ENCODE measurements at places on chromosomes 3 and 15.
A peak's percentile ranks its signal among the peaks of the same experiment; 100 is the strongest.

DNA sequence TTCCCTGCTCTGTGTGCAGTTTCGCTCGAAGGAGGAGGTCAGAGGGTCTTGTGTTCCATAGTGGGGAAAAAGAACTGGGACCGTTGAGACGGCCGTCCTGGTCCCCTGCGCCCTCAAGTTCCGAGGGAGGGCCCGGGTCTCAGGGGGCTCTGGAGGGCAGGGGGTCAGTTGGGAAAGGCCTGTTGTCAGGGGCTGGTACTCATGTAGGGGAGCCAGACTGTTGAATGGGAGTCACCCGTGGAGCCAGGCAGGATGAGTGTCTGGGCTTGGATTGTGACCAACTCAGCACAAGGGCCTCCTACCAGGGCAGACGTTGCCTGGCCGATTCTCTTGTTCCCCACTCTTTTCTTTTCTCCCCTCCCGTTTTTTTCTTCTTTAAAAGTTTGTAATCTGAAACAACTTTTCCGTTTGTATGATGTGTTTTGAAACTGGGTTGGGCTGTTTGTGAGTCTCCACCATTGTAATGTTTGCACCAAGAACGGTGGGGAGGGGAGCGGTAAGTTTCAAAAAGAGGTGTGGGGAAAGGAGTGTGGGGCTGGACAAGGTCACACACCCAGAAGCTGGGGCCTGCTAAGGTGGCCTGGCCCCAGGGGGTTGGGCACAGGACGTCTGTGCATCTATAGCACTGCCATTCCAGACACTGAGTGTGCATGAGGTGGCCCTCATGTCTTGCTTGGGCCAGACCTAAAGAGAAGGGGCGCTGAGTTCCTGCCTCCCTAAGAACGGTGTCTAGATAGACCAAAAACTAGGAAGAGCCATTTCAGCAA, 1.1 kb downstream of the CMTM7 start:
- H3K4me1 ChIP-seq, result peaks cover 52% of the 10 kb centered on the region
- H3K27ac ChIP-seq, result peak overlapping the region; percentile 96
- H3K4me3 ChIP-seq, result peak overlapping the region; percentile 92
- H3K27me3 ChIP-seq, result no peaks in the 10 kb centered on the region
- no peak for DNase-seq

DNA sequence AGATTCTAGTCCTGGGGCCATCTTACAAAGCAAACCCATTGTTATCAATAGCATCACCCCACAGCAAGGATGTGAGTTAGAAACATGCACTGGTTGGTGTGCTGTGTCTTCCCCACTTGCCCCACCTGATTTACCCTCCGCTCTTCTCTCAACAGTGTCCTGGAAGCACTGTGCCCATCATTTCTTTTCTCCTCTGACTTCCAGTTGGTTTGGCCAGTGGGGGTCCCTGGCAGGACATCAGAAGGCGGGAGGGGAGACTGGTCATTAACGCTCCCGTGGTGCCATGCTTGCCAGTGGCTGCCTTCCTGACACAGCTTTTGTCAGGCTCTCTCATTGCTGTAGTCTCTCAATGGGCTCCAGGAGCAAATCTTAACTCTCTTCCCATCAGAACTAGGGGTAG, 11.5 kb upstream of the BUB1B start:
- no peaks in the 10 kb centered on the region for H3K27me3 ChIP-seq
- no peaks in the 10 kb centered on the region for H3K36me3 ChIP-seq
- no peaks in the 10 kb centered on the region for H3K4me1 ChIP-seq
- no peak overlapping the region for H3K27ac ChIP-seq

GRCh38 chr15:73338058-73338457, 30.7 kb downstream of the HCN4 start:
- no peak overlapping the region for H3K4me3 ChIP-seq
- H3K27ac ChIP-seq, result no peak overlapping the region
- H3K4me1 ChIP-seq, result no peaks in the 10 kb centered on the region
- peaks cover 54% of the 10 kb centered on the region for H3K27me3 ChIP-seq

DNA sequence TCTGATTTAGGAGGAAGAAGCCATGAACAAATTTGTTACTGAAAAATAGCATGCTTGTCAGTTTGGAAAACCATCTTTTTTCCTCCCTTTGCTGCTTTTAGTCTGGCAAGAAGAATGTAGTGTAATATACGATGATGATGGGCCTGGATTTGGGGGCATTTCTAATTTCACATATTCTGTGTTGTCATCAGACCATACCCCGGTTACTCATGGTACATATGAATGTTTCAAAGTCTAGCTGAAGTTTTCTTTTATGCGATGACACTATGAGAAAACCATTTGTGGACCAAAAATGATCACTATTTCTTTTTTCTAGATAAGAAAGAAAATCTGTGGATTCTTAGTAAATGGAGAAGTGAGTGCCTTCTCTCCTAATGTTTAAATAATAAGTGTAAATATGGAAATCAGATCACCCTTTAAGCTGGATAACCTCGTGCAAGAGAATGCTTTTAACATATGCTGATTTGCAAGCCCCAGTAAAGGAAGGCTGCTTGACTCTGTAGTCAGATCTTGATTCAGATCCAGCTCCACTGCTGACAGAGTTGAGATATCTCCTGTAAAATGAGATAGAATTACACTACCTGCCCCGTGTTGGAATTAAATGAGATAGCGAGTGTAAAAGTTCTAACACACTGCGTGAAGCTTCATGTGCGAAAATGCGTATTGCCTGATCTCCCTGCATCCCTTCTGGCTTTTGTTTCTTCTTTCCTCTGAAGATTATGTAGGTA, 3.0 kb downstream of the MEF2A start:
- peaks cover 31% of the 10 kb centered on the region for H3K4me1 ChIP-seq
- H3K27me3 ChIP-seq, result no peaks in the 10 kb centered on the region
- no peak overlapping the region for H3K27ac ChIP-seq
- peaks cover 12% of the 10 kb centered on the region for H3K36me3 ChIP-seq
- H3K4me3 ChIP-seq, result no peak overlapping the region

DNA sequence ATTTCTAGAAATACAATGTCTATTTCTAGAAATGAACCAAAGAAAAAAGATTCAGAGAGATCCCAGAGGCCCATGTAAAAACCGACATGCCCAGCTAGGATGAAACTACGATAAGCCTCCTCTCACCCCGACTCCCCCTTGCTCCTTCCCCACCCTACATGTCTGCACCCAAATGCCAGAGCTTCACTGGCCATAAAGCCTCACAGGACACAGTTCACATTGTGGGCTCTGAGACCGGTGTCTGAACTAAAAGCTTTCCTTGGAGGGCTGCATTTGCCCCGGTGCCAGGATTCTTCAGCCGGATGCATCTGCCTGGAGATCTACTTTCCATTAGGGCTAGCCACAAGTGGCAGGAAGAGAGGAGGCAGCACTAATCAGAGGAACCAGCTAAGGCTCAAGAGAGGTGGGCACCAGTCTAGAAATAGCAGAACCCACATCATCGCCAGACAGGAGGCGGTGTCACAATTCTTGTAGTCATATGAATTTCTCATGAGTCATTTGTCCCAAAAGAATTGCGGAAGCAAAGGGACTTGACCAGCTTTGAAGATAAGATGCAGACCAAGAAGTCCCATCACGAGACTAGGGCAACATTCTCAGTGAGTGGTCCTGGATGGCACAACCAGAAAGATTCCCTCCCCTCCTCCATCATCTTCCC, 353.6 kb downstream of the NTRK3 start:
- no peak overlapping the region for H3K4me3 ChIP-seq
- DNase-seq, result no peak
- peaks cover 7% of the 10 kb centered on the region for H3K27me3 ChIP-seq
- H3K27ac ChIP-seq, result no peak overlapping the region
- H3K4me1 ChIP-seq, result no peaks in the 10 kb centered on the region
- H3K36me3 ChIP-seq, result no peaks in the 10 kb centered on the region

- peaks cover 53% of the 10 kb centered on the region for H3K27me3 ChIP-seq
- DNase-seq, result no peak
- no peak overlapping the region for H3K4me3 ChIP-seq
- no peak overlapping the region for H3K27ac ChIP-seq
- H3K4me1 ChIP-seq, result no peaks in the 10 kb centered on the region
- H3K36me3 ChIP-seq, result no peaks in the 10 kb centered on the region
These were observed 78.5 kb upstream of the LARS2 start for GRCh38 chr3:45309876-45310275.

DNA sequence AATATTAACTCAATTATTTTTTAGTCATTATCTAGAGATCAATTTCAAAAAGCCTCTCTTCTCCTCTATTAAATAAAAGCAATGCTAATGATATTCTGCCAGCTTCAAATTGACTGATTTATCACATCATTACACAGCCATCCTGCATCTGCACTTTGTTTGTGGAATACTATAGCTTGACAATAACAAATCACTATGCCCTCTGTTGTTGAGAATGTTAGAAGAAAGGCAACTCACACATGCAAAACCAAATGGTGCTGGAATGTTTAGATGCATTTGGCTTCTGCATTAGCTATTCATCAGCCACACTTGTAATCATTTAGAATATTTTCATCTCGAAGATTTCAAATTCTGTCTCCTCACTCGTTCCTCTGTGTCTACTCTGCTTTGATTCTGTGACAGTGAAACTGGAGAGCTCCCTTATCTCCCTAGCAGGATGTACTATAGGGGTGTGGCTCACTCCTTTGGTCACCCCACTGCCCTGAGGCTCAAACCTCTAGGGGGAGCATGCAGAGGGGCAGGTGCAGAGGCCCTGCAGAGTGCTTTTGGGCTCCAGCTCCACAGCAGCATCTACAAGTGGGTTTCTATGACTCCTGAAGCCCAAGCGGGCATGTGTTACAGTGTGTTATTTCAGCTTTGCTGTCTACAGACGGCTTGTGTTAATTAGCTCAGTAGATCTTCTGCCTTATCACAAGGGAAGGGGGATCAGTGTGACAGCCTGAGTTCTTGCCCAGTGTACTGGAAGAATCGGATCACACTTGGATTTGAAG, 454.1 kb upstream of the BCHE start:
- no peak for DNase-seq
- no peaks in the 10 kb centered on the region for H3K27me3 ChIP-seq
- no peak overlapping the region for H3K27ac ChIP-seq
- H3K4me1 ChIP-seq, result no peaks in the 10 kb centered on the region
- H3K4me3 ChIP-seq, result no peak overlapping the region
- H3K36me3 ChIP-seq, result no peaks in the 10 kb centered on the region

GRCh38 chr3:125051715-125052581, 3.8 kb downstream of the HEG1 start:
- H3K27ac ChIP-seq, result peak overlapping the region; percentile 97
- H3K4me3 ChIP-seq, result peak overlapping the region; percentile 99
- no peaks in the 10 kb centered on the region for H3K27me3 ChIP-seq

GRCh38 chr3:132871956-132872355, 149.7 kb upstream of the NPHP3 start:
- peaks cover 19% of the 10 kb centered on the region for H3K27me3 ChIP-seq
- H3K27ac ChIP-seq, result no peak overlapping the region
- no peak for DNase-seq
- no peaks in the 10 kb centered on the region for H3K4me1 ChIP-seq

GRCh38 chr3:176401211-176401610, 796.1 kb downstream of the TBL1XR1 start:
- no peaks in the 10 kb centered on the region for H3K27me3 ChIP-seq
- no peaks in the 10 kb centered on the region for H3K36me3 ChIP-seq
- H3K4me1 ChIP-seq, result no peaks in the 10 kb centered on the region
- DNase-seq, result no peak

GRCh38 chr3:159733194-159733860, 255.3 kb upstream of the IL12A start:
- H3K27me3 ChIP-seq, result peaks cover 6% of the 10 kb centered on the region
- H3K4me1 ChIP-seq, result no peaks in the 10 kb centered on the region
- no peak overlapping the region for H3K27ac ChIP-seq
- H3K36me3 ChIP-seq, result no peaks in the 10 kb centered on the region
- H3K4me3 ChIP-seq, result no peak overlapping the region
- no peak for DNase-seq

- H3K27ac ChIP-seq, result no peak overlapping the region
- peaks cover 71% of the 10 kb centered on the region for H3K27me3 ChIP-seq
- no peaks in the 10 kb centered on the region for H3K36me3 ChIP-seq
- no peaks in the 10 kb centered on the region for H3K4me1 ChIP-seq
- no peak overlapping the region for H3K4me3 ChIP-seq
- DNase-seq, result no peak
These were observed 17.4 kb upstream of the NPTN start for GRCh38 chr15:73650416-73651126.

DNA sequence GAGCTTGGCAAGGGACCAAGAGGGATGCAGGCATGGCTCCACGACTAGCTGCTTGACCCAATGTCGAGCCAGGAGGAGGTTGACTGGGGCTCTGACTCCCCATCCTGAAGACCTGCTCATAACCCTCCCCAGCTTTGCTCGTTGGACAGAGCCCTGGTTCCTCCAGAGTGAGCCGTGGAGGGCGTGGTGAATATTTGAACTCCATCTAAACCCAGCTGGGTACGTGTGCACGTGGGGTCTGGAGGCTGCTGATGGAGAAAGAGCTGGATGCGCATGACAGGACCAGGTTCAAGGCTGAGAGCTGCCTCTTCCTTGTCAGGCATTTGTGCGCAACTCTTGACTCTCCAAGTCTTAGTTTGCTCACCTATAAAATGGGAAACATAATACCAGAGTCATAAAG, 282.8 kb downstream of the TLE3 start:
- no peak for DNase-seq
- H3K27me3 ChIP-seq, result peaks cover 42% of the 10 kb centered on the region
- H3K4me1 ChIP-seq, result no peaks in the 10 kb centered on the region

DNA sequence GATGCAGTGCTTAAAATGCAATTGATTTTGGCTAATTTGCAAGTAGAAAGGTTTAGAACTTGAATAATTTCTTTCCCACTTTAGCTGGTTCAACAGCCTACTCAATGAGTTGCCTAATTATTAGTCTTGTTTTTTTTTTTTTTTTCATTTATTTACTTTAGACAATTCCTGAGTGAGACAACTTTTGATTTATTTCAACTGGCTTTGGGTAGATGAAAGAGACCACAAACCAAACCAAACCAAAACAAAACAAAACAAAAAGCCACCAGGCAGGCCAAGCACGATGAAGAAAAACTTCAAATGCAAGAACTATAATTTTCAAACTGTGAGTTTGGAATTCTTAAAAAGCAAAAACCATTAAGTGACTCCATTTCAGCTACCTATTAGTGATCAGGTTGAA, 469.9 kb downstream of the GBE1 start:
- DNase-seq, result no peak
- H3K27ac ChIP-seq, result no peak overlapping the region
- H3K36me3 ChIP-seq, result no peaks in the 10 kb centered on the region
- H3K4me3 ChIP-seq, result no peak overlapping the region

- no peaks in the 10 kb centered on the region for H3K27me3 ChIP-seq
- H3K27ac ChIP-seq, result no peak overlapping the region
- no peak overlapping the region for H3K4me3 ChIP-seq
These were observed 81.2 kb downstream of the CHD2 start for GRCh38 chr15:92981333-92981732.

Data from effector memory CD8-positive, alpha-beta T cell (primary cell).